NCI-H2029 treated with DMSO at 0.1 percent for 48 hours (cell line): ENCODE measurements at places on chromosomes 3 and 15.

GRCh38 chr3:138230525-138230924 is 43.4 kb downstream of the ARMC8 start:
- no peak for DNase-seq

- DNase-seq = no peak
Measured at GRCh38 chr3:73601011-73601410, 23.7 kb downstream of the PDZRN3 start.

DNA sequence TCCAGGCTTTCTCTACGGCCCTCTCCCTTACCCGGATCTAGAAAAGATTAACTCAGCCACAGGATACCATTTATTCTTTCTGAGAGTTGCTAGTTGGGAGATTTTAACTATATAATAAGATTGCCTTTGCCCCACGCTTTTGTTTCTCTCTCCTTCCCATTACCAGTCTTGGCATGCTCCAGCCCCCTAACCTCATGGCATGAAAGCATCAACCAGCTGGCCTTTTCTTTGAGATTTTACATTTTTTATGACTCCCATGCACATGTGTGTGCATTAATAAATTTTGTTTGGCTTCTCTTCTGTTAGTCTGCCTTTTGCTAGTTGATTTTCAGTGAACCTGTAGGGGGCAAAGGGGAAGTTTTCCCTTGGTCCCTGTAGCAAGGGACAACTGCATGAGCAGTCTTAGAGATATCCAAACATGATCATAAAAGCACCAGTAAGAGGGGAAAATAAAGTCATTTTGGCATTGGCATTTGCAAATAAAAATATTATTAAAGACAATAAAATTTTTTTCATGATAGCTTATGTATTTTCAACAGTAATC is 73.6 kb downstream of the OXSM start:
- no peak for DNase-seq

GRCh38 chr15:68417897-68418296 is 14.1 kb downstream of the ITGA11 start:
- no peak for DNase-seq

- DNase-seq = peak; percentile 22
Measured at GRCh38 chr3:113531826-113532697, at the start of gene SIDT1. Gene SIDT1 (plus strand): TSS chr3:113532555. CDS start chr3:113533022, 467 bp downstream.

DNA sequence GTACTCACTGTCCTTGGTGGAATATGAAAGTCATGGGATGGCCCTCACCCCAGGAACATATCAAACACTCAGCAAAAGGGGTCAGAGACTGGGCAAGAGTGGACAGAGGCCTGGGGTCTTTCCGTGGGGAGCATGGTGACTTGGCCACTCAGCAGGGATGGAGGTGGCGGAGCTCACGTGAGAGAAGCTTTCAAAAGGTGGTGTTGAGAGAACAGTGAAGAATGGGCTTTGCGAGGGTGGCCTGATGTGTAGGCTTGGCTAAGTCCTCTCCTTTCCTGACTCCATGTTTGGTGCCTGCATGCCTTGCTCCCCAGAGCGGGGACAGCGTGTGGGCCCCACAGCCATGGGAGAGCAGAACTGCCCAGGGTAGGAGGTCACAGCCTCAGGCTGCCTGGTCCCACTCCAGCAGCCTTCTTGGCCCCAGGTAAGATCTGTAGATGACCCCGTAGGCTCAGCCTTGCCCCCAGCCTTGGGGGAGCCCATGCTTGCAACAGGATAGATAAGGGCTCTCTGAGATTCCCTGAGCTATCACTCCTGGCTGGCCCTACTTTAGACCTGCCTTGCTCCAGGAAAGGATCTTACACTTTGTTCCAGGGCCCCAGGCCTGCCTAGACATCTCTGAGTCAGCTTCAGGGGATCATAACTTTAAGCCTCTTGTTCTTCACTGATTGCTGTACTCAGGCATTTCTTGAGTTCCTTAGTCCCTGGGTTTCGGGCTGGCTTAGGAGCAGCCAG is 17.0 kb downstream of the RPLP1 start:
- no peak for DNase-seq

DNA sequence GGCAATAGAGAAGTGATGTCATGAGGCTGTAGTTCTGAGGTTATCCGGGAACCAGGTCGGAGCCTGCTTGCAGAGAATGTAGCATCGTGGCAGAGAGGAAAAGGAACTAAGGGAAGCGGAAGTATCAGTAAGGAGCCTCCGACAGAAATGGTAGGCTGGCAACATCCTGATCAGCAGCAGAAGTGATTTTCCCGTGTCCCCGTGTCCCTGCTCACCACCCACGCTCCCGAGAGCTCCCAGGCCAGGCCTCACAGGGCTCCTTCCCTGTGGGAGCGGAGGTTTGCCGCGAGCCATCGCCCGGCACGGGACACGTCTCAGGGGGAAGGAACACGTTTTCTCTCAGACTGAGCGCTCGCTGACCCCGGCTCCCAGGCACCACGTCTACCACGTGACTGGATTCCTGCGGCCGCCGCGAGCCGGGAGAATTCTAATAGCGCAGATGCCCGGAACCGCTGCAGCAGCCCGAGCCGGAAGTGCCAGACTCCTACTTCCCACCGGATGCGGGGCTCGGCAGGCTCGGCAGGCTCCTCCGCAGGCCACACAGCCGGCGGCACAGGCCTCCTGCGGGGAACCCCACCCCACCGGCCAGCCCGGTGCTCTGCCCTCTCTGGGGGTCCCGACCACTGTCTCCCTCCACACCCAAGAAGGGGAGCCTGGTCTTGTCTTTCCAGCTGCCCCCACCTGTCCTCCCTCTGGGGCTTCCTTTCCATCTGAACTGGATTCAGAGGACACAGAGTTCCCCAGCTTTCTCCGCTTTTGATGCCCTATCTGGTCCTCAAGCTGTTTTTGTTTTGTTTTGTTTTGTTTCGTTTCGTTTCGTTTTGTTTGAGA is 99.3 kb downstream of the BDH1 start:
- DNase-seq = no peak

- DNase-seq = no peak
Measured at GRCh38 chr15:34327906-34328305, 9.7 kb downstream of the SLC12A6 start.

- no peak for DNase-seq
Measured at GRCh38 chr3:72530426-72530825, 317.8 kb downstream of the SHQ1 start.

DNA sequence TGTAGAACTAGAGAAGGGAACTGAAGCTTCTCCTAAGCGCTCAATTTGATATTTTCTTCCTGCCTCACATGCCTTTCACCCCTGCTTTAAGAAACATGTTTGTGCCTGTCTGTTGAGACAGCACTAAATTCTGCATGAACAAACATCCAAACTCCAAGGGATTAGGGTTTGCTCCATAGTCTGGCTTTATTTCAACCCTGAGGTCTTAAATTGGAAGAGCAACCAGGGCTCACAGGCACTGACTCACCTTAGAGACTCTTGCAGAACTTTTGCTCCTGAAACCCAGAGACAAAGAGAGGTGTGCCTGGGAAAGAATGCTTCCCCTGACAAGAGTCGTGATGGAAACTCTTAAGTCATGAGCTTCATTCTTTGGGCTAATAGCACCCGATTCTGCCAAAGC is 393.9 kb upstream of the MCTP2 start:
- DNase-seq = no peak

GRCh38 chr3:173096140-173096539 is 44.9 kb downstream of the SPATA16 start:
- DNase-seq = no peak

- no peak for DNase-seq
Measured at GRCh38 chr3:81268526-81268925, 492.9 kb downstream of the GBE1 start.

- DNase-seq = no peak
Measured at GRCh38 chr15:66703540-66703941, 1.5 kb downstream of the SMAD6 start.

DNA sequence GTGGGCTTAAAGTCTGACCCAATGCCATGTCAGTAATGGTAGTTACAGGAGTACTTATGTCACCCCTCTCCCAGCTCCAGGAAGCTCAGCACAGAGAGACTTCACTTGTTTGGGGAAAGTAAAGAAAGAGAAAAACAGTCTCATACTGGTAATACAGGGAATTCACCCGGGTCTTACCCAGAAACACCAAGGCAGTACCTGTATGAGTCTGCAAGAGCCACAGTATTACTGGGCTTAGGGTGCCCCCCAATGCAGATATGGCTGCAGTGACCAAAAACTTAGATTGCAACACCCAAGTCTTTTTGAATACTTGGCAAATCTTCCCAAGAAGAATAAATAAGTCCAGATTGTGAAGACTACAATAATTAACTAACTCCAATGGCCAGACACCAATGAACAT is 622.1 kb downstream of the IGSF11 start:
- no peak for DNase-seq

DNA sequence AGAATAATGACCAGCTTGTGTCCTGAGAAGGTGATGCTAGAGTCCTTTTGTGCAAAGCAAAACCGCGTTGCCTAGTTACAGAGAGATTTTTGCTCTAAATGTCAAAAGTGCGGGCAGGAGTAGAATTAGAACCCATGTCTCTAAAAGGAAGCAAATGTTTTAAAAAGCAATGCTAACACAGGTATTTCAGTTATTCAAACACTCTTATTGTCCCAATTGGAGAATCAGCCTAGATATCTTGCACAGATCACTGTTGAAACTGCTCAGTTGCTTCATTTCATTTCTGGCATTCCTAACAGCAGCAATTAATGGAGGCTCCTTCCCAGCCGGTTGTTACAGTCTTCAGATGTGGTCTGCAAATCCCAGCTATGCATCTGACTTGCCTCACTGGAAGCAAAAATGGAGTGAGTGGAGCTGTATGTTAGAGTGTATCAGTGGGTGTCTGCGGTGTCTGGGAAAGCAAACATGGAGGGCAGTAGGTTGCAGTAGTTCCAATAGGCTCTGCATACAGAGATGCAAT is 55.6 kb upstream of the SEMA6D start:
- no peak for DNase-seq

- DNase-seq = peak; percentile 24
Measured at GRCh38 chr3:161559177-161559998, 62.8 kb downstream of the OTOL1 start.

GRCh38 chr15:92468991-92469390 is 75.3 kb downstream of the ST8SIA2 start:
- no peak for DNase-seq

DNA sequence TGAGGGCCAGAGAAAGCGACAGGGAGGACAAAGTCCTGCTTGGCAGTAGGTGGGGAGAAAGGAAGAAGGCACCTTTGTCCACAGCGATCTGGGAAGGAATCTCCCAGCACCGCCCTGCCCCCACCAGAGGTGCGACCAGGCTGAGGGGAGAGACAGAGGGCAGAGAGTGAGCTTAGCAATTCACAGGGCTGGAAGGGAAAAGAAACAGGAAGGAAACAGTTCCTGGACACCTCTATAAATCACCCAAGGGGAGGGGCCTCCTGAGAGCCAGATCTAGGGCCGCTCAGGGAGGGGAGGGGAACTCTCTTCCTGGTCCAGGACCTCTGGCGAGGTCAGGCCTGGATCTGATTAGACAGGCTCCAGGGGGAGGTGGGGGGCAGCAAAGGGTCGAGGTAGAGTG is 35.4 kb downstream of the RNU5B-1 start:
- no peak for DNase-seq

DNA sequence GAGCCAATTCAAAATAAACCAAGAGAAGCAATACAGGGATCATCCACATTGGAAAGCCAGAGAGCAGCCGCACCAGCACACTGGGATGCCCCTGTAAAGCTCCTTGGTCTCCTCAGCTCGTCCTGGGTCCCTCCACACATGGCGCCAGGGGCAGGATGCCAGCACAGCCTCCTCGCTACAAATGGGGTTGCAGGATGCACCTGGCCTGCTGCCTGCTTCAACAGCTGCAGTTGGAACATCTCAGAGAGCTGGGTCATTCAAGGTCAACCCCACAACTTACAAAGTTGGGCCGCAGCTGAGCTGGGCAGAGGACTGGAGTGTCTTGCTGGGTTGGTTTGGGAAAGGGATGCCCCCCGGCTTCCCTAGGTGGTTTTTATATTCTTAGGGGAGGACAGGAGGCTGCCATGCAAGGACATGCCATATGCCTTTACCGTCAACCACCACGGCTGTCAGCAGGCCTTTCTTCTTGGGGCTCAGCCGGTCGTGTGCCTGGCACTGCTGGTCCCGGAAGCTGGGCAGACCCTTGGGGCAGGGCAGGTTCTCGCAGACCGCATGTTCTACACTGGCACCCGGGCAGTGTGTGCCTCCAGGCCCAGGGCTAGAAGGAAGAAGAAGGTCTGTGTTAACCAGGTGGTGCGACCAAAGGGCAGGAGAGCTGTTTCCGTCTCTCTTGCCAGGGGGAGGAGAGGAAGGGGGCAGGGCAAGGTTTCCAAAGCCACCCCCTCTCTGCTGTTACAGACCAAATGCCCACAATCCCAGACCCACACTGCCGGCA is 225.2 kb downstream of the ADAMTS17 start:
- DNase-seq = no peak

DNA sequence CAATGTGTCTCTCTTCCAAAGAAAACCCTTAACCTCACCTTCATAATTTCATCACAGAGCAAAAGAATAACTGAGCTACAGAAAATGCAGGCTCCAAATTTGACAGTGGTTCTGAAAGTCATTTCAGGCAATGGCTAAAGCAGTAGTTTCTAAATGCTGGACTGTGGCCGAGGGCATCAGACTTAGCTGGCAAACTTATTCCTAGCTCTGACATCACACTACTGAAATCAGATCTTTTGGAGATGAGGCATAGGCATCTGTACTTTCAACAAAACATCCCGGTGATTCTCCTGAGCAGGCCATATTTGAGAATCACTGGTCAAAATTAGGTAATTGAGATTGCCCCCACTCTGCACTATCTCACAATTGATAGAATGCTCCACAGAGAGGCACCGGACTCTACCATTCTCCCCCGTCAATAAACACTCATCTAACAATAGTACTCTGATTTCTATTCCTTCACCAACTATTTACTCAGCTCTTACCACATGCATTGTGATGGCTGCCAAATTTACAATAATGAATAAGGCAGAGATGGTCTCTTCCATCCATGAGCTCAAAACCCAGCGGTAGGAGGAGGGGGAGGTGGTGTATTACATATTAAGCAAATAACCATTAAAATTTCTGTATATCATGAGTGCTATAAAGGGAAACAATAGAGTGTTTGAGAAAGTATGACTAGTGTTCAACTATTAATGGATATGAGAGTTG is 57.3 kb upstream of the SPRED1 start:
- DNase-seq = peak; percentile 0

DNA sequence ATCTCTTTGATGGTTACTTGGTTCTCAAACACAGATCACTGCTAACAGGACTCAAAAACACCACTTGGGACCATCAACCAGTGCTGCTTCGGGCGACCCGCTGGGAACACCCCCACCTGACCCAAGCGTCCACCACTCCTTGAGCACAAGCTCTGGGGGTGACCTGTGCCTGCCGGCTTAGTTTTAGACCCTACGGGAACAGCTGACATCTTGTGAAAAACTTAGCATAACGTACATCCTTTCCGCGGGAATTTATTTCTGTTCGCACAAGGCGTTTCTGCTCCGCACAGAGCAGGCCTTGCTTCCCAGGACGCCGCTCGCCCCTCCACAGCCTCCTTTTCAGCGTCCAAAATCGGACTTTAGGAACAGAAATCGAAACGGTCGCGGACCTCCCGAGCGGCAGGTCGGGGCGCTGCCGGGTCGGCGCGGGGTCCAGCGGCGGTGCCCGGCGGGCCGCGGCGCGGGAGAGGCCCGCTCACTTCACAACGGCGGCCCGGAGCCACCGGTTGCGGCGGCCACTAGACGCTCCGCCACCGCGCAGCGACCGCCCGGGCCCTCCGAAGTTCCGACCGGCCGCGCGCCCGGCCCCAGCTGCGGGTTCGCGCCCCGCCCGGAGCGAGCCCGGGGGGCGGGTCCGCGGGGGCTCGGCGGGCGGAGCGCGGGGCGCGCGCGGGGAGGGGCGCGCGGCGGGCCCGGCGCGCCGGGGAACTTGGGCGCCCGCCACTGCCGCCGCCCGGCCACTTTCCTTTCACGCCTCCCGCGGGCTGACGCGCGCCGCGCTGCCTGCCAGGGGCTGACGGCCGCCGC is 959 bp downstream of the SFMBT1 start:
- DNase-seq = no peak
